ENCODE measurements at places on chromosomes 4 and X.
A peak's percentile ranks its signal among the peaks of the same experiment; 100 is the strongest.

DNA sequence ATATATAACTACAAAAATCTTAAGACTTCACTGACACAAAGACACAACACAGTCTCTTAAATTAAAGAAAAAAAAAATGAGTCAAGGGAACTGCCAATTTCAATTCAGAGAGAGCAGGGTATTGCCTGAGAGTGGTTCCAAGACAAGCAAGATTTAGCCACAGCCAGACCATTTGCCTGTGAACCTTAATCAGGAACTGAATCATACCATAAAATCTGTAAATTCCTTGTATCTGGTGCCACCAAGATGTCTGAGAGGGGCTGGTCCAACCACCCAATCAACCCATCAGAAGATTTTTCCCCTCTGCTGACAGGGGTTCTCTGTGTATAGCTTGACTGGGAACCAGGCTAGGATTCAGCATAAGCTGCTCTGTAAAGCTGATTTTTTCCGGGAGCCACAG is 159.2 kb downstream of the CPEB2 start:
- no peak for DNase-seq

- no peak for DNase-seq
Observed at GRCh38 chrX:52852110-52852860, 15.6 kb downstream of the XAGE3 start.

GRCh38 chr4:98626350-98626749 is 32.1 kb downstream of the TSPAN5 start:
- DNase-seq = peak; percentile 75

DNA sequence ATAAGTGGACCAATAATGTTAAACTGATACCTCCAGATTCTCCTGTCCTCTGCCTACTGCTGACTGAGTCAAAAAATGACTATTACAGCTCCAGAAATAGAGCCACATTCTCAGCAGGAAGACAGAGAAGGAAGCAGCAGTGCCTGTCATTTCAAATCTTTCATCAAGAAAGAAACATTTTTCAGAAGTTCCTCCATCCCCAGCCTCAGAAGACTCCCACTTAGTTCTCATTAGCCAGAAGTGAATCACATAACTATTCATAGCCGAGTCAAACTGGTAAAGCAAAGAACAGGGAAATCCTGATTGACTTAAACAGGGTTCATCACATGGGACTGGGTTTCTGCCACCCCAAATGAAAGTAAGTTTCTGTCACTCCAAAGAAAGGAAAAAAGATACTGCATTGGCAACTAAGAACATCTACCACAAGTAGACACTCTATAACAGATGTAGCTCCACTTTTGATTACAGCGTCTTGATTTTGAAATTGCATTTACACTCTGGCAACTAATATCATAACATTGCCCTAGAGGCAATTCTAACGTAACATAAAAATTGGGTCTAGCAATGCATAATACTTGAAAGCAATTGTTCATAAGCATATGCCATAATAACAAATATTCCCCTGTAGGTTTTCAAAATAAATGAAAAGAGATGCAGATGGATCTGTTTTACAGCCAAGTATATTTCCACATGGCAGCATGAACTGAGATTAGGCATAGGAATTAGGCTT is 599.8 kb downstream of the GALNTL6 start:
- DNase-seq = no peak

DNA sequence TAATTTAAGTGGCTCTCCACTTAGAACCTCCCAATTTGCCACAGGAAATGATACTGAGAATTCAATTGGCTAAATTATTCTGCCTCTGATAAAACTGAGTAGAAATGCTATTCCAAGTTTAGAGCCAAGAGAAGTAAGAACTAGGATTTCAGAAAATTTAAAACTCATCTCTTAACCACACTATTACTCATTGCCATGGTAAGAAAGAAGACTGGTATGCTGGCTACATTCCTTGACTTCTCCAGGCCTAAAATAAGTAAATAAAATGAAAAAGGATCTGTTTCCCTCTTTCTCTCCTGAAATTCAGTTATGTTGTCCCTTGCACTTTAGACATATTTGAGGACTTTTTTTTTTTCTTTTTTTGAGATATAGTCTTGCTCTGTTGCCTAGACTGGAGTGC is 23.3 kb downstream of the ZNF280C start:
- DNase-seq = peak; percentile 39

GRCh38 chr4:73446336-73446938 is 10.4 kb downstream of the AFP start:
- peak; percentile 66 for DNase-seq

DNA sequence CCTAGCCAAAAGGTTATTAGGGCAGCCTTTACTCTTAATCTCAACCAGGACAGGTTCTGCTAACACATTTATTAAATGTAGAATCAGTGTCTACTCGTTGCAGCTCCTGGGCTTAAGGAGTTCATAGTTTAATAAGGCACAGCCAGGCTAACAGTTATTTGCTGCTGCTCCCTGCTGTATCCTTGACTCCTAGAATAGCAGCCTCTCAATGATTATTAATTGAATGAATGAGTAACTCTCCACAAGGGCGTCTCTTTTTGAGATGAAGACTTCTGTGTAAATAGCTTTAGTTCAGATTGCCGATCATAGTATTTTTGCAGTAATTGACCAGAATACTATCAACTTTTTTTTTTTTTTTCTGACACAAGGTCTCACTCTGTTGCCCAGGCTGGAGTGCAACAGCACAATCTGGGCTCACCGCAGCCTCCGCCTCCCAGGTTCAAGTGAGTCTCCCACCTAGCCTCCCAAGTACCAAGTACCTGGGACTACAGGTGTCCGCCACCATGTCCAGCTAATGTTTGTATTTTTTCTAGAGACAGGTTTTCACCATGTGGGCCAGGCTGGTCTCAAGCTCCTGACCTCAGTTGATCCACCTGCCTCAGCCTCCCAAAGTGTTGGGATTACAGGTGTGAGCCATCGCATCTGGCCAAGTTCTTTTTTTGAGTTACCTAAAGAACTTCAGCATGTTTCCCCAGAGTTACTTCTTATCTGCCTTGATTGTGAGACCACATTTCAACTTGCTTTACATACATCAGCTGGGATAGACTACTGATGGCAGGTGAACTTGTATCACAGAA is 2.9 kb downstream of the UGDH start:
- no peak for DNase-seq

DNA sequence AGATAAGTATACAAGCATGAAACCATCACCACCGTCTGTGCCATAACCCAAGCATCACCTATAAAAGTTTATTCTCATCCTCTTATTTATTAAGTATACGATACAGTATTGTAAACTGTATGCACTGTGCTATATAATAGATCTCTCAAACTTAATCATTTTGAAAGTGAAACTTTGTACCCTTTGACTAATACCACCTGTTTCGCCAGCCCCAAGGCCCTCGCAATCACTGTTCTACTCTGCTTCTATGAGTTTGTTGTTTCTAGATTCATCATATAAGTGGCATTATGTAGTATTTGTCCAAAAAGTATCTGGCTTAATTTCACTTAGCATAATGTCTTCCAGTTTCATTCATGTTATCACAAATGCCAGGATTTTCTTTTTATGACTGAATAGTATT is 72.1 kb upstream of the DOCK11 start:
- DNase-seq = no peak

DNA sequence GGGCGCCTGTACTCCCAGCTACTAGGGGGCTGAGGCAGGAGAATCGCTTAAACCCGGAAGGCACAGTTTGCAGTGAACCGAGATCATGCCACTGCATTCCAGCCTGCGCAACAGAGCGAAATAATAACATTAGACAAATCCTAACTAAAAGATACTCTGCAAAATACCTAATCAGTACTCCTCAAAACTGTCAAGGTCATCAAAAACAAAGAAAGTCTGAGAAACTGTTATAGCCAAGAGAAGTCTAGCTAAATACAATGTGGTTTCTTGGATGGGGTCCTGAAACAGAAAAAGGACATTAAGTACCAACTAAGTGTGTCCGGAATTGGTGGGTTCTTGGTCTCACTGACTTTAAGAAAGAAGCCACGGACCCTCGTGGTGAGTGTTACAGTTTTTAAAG is 14.6 kb upstream of the ACSL4 start:
- DNase-seq = no peak

DNA sequence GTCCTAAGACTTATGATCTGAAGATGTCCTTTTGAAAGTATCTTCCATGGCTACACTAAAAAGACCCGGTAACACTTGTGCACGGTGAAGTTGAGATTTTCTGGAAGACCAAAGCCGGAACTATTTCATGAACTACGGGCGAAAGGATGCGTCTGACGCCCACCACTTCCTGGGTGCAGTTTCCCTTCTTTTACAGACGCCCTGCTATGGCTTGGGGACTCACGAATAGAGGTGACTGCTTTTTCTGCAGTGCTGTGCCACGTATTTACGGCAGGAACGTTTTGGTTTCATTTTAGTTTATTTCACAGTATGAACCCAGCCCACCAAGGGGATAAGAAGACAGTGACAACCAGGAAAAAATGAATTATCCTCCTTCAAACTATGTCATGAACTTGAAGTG is 180.4 kb downstream of the AFAP1 start:
- no peak for DNase-seq

- DNase-seq = no peak
Observed at GRCh38 chr4:104756837-104757236, 262.1 kb upstream of the CXXC4 start.

GRCh38 chrX:15274946-15275345 is 5.1 kb upstream of the ASB9 start:
- DNase-seq = no peak

- no peak for DNase-seq
Observed at GRCh38 chr4:53889326-53890055, 174.9 kb downstream of the CHIC2 start.

DNA sequence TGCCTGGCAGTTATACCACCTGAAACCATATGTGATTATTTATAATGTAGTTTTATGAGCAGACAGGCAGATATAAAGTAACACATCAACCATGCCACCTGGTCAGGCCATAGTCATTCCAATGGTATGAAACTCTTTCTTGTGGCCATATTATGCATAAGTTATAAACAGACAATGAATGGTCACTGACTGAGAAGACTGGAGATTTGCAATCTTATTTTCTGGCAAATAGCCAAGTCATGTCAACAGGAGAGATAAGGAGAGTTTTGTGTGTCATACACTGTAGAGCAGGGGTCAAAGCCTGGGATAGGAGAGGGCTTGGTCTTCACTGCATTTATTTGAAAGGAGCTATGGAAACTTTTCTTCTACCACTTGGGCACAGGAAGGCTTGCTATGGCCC is 29.5 kb downstream of the SORBS2 start:
- no peak for DNase-seq

DNA sequence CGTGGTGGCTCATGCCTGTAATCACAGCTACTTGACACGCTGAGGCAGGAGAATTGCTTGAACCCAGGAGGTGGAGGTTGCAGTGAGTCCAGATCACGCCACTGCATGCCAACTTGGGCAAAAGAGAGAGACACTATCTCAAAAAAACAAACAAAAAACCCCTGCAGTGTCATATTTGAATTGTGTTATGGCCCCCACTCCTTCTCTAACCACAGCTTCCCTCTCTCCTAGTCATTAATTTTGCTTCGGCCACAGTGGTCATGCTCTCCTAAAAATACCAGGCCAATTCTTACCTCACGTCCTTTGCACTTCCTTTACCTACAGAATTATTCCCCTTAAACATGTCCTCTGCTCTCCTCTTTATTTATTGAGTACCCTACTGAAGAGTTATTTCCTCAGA is 206.1 kb downstream of the PPP3CA start:
- no peak for DNase-seq

GRCh38 chr4:137961051-137961438 is 281.1 kb downstream of the SLC7A11 start:
- no peak for DNase-seq

DNA sequence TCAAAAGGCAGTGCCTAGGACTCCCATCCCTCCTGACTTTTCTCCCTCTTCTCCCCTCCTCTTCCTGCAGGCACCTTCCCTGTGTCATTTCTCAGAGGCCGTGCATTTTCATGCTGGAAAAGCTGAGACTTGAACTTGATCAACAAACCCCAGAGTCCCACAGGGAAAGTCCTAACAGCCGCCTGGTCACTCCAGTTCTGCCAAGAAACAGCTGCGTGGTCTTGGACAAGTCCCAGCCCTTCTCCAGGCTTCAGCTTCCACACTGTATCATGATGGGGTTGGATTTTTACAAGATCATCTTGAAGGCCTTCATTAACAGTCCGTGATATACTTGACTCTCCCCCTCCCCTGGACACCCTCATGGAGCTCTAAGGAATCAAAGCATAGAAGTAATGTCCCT is 366.0 kb downstream of the BCOR start:
- DNase-seq = no peak

DNA sequence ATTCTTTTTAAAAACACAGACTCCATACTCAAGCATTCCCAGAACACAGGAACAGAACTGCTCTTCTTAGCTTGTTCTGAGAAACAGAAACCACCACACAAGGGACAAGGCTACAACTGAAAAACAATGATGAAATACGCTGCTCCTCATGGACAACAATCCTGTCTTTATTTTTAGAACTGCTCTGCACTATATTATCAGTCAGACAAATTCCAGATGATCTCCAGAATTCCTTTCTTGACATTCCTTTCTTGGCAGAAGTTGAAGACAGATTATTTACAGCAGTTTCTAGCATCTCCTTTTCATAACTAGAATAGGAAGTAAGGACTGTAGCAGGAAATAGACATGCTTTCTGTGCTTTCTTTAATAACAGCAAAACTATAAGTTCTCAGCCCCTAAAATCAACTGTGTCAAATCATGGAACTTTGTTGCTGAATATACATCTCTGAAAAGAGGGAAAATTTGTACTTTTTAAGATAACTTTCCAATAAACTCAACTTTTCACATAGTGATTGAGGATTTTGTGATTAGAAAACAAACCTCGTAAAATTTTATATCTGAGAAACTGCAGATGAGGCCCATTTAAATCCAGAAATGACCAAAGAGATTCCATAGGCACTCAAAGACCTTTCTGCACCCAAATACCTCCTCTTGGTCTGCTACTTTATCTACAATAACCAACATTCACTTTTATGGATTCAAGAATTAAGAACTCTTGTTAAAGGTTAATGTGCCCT is 35.9 kb downstream of the ANTXR2 start:
- DNase-seq = no peak

- DNase-seq = no peak
Observed at GRCh38 chrX:16451334-16451733, 198.6 kb upstream of the S100G start.

DNA sequence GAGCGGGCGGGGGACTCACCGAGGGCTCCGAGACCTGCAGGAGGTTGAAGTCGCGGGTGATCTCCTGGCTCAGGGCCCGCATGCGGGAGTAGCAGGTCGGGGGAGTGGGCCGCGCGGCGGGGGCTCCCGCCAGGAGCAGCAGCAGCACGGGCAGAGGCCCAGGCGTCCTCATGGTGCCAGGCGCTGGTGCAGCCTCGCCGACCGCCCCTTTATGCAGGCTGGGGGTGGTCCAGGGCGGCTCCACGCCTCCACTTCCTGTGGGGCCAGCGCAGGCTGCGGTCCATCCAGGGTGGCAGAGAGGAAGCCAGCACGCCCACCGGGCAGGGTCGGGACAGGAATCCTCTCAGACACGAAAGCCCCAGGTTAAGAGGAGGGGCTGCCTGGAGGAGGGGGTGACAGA is at the start of gene CYTL1:
CYTL1 (minus strand) TSS at position 185 of the 400 bp plus-strand sequence; CDS start at position 172, 13 bp downstream.
- DNase-seq = no peak

GRCh38 chr4:81921751-81922159 is 450.0 kb upstream of the RASGEF1B start:
- DNase-seq = no peak

- no peak for DNase-seq
Observed at GRCh38 chrX:86137071-86137470, 11.2 kb upstream of the DACH2 start.

- no peak for DNase-seq
Observed at GRCh38 chrX:31836479-31836878, 764.6 kb upstream of the FTHL17 start.
